ENCODE measurements at places on chromosomes 12 and 14.
A peak's percentile ranks its signal among the peaks of the same experiment; 100 is the strongest.

GRCh38 chr12:13250416-13250815 lies 53.9 kb downstream of the EMP1 start:
- DNase-seq = no peak

GRCh38 chr12:9756706-9757105 lies 4.0 kb downstream of the CD69 start:
- no peak for DNase-seq

- DNase-seq = no peak
Observed at GRCh38 chr14:52443506-52443905, 108.8 kb downstream of the TXNDC16 start.

- DNase-seq = no peak
Observed at GRCh38 chr12:120936197-120936596, 32.0 kb upstream of the SPPL3 start.

- DNase-seq = no peak
Observed at GRCh38 chr14:51774209-51774608, 86.2 kb upstream of the GNG2 start.

DNA sequence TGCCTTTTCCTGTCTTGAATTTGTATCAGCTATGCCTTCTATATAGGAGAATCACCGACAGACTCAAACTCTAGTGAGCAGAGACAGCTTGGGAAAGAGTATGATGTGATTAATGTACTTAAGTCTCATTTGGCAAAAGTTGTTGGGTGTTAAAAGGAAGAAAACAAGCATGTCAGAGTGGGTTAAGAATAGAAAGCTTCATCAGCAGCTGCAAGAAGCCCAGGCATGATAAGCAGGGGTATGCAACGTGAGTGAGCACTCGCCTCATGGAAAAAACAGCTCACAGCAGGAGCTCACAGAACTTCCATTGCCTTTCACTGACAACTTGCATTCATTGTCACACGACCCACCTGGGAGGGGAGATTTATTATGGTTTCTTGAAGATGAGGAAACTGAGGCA lies 35.9 kb upstream of the WNK1 start:
- DNase-seq = no peak

DNA sequence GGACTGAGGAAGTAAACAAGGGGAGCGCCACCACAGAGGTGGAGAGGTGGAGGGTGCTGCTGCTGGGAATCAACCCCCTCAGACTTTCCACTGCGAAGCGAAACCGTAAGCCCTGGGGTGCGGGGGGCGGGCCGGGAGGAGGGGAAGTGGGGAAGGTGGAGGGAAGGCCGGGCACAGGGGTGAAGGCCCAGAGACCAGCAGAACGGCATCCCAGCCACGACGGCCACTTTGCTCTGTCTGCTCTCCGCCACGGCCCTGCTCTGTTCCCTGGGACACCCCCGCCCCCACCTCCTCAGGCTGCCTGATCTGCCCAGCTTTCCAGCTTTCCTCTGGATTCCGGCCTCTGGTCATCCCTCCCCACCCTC lies at the start of gene LAG3:
TSS of gene LAG3 (plus strand) at position 190 of the 365 bp plus-strand sequence. CDS start 333 bp downstream, outside the sequence.
- no peak for DNase-seq

DNA sequence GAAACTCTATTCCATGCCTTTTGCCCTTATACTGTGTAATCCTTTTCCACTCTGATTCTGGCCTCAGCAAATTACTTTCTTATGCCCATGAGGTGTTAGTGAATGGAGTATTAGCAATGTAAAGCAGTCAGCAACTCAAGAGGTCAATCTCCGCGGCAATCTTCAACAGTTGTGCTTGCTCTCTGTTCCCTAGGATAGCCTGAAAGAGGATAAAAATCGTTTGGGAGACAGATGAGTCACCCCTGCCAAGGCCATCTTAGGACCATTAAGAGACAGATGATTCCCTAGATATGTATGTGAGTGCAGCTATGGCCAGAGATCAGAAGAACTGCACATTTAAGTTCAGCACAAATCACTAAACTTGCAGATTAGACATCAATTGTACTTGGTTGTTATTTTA lies 1145.8 kb downstream of the GALC start:
- DNase-seq = no peak

DNA sequence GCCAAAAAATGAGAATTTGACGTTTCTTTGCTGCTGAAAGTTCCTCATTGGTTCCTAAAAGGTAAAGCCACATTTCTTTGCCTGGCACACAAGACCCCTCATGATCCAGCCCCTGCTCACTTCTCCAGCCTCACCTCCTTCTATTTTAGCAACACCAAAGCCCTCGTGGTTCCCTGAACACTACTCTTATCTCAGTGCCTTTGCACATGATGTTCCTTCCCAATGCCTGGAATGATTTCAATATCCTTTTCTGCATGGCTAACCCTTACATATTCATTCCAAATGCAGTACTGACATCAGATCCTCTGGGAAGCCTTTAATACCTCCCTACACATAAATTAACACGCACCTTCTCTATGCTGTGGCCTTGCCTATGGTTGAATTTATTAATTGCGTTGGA lies 39.9 kb downstream of the GLT8D2 start:
- no peak for DNase-seq

DNA sequence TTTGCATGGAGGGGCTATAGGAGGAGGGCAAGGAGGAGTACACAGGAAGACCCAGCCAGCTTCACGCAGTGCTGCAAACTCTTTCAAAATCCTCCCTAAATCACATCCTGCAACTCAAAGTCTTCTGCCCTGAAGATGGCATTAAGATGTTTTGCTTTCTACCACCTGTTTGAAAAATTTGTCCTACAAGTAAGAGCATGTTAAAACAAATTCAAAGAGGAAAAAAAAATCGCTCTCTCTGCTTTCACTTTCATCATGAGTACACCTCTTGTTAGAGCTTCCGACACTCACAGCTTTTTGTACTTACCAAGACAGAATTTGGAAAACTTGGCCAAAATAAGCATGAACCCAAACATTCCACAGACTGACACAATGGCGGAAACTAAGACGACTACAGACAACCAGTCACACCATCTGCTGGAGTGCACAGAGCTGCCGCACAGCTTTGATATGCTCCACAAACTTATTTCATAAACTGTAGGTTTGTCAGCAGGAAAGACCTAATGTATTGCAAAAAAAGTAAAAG lies 21.3 kb downstream of the GCH1 start:
- DNase-seq = no peak

DNA sequence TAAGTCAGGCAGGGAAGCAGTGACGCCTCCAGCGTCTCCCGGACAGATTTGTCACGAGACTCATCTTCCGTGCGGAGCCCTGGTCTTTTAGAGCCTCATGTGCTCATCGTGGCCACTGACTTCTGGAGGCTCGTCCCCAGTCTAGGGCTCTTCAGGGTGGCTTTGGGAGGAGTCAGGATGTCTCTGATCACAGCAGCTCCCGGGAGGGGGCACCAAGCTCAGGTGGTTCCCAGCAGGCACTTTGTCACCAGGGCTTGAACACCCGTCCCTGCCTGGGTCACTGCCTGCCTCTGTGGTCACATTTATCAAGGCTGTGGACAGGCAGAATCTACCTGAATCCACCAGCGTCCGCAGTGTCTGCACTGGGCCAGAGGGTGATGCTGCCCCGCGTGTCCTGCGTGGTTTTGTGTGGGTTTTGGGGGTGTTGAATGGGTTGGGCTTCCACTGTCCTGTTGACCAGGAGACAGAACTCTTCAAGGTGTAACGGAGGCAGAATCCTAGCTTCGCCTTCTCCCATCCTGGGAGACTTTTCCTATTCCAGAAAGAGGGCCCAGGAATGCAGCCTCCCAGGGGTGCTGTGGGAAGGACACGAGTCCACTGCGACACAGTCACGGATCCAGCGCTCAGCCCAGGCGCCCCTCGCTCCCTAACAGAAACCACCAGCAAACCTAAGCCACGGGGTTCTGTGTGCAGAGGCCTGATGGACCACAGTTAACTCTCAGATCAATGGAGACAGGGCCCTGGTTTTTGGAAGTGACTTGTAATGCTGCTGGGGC lies 132.3 kb downstream of the ADGRD1 start:
- no peak for DNase-seq

DNA sequence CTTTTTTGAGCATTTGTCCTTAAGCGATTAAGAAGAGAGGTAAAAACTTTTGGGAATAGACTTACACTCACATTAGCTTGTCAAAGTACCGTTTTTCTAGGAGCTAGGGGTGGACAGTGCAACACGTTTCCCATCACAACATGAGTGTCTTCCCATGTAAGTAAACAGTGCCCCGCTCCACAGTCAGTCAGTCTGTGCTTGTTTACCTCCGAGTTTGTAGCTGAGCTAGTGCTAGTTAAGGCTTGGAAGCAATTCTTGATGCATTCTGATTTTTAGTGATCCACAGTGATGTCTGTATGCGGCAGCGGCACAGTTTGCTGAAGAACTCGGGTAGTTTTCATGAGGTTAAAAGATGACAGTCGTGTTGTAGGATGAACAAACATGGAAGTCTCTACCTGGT lies 941 bp downstream of the ZDHHC17 start:
- DNase-seq = peak; percentile 3

DNA sequence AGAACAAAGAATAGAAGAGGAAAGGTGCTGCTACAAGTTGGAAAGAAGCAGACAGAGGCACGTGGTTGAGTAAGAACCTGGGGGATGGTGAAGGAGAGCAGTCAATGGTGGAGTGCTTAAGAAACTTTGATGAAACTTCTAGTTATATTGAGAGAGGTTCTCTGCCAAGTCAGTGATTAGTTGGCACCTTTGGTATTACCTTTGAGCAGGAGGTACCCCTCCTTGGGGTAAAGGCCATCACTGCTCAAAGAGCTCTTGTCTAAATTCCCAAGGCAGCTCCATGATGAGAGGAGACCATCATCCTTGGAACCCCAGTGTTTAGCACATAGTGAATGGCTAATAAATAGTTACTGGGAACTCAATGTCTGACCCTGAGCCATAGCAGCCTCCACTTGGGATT lies 1.7 kb upstream of the EGLN3 start:
- DNase-seq = no peak

- no peak for DNase-seq
Observed at GRCh38 chr14:45946251-45946650, 693.2 kb upstream of the MIS18BP1 start.

DNA sequence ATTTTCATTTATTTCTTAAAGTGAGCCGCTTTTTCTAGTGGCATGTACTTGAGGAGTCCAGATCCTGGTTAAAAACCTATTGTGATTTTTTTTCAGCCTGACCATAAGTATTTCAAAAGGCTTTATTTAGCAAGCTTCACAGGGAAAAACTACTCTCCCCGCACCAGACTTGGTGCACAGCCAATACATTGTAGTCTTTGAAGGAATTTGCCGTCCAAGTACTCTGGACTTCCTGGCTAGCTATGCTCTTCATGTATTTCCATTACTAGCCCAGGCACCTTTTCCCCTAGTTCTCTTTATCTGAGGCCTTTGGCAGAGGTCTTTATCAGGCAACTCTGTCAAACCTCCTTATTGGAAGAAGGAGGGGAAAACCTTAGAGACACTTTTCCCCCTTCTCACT lies 234.7 kb downstream of the CCDC91 start:
- no peak for DNase-seq

- DNase-seq = no peak
Observed at GRCh38 chr12:6752167-6752920, 597 bp downstream of the MLF2 start.

DNA sequence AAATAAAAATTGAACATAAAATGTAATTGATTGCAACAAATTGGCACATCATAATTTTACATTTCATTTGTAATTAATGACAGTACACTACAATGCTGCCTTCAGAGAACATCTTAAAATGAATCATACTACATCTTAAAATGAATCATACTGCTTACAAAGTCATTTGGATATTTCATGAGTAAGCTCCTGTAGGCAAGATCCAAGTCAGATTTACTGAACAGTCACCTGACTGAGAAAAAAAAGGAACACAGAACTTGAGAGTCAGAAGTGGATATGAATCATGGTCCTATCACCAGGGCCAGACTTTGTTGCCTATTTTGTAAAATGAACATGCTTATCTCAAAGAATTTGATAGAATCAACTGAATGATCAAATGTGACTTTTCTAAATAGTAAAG lies 32.7 kb upstream of the FBLN5 start:
- DNase-seq = no peak

DNA sequence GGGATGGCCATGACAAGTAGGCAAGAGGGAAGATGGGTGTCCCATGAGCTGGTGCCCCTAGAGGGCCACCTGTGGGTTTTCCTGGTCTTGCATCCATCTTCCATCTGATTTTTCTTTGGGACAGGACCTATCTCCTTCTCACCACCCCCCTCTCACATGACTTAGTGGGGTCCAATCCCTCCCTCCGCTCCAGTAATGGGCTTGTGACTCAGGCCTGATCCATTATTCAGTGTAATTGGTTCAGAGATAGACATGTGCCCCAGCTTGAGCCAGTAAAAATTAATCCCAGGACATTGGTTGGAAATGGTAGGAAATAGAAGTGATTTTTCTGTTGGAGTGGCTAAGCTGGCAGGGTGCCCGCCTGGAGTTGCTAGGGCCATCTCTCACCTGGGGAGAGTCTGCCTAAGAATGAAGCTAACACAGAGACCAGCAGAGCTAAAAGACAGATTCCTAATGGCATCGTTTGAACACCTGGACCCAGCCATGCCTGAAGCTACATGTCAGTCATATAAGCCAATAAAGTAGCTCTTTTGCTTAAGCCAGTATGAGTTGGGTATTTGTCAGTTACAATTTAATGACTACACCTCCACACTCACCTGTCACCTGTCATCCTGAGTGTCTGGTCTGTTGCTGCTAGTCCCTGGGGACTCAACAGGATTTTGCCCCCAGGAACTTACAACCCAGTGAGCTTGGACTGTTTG lies 14.7 kb downstream of the RASAL1 start:
- DNase-seq = no peak

DNA sequence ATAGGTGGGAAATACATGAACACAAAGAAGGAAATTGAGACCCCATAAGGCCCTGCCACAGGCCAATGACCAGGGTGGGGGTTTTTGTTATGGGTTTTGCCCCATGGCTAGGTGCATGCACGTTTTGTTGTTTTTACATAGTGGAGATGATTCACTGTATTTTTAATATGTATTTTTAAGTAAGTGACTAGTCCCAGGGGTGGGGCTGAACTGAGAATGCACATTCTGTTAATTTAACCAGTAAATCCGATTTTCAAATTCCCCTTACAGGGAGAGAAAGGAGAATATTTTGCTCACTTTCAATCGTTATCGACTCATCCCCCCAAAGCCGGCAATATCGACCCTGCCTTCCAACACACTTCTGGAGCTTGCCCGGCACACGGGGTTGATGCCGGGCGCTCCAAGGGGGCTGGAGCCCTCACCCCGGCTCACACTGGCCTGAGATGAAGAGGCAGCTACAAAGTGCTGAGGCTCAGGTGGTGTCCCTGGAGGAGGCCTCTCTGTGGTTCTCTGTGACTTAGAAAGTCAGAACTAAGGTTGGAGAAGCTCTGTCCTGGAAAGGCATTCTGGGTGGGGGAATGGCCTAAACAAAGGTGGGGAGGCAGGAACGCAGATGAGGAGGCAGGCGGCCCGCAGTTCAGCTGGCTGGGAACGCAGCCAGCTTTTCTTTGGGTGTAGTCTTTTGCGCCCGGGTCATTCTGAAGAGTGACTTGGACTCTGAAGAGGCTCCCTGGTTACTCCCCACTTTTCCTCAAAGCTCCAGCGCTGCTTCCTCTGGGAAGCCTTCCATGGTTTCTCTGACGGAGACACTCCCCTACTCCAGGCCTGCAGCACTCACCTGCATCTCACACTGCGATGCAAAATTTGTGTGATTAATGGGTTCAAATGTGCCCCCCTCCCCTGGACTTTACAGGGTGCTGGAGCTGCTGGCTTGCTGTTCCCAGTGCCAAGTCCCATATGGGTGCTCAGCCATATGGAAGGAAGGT lies 50.7 kb upstream of the DLK1 start:
- no peak for DNase-seq

All from neural crest cell (in vitro differentiated cells).